ENCODE measurements at places on chromosomes 5 and 9.
A peak's percentile ranks its signal among the peaks of the same experiment; 100 is the strongest.

GRCh38 chr5:177973066-177973635 is 22.9 kb downstream of the PROP1 start:
- no peak for DNase-seq

DNA sequence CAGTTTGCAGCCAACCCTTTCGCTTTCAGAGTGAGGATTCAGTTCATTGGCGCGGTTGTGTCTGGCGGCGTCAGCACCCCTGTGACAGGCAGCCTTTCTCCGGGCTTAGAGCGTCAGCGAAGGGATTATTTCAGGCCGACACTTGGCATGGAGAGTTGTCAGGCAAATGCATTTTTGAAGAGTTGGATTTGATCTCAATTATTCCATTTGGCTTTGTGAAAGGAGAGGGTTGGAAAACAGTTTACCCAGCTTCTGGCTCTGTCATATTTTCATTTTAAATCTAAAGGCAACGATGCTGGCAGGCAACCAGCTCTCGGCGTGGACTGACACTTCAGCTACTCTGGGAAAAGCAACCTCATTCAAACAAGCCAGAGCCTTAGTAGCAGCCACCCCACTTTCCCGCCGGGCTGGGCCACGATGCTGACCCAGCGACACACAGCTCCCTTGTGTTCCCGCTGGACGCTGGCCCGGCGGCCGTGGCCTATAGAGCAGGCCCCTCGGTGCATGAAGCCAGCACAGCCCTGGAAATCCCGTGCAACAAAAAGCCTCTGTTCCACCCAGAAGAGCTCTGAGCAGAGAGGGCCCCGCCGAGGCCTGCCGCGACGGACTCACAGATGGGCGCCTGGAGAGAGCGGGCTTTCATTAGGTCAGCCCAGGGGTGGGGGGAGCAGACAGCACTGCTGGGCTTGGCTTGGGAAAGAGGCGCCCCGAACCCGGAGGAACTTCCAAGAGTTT is 28.9 kb upstream of the LPCAT1 start:
- no peak for DNase-seq

DNA sequence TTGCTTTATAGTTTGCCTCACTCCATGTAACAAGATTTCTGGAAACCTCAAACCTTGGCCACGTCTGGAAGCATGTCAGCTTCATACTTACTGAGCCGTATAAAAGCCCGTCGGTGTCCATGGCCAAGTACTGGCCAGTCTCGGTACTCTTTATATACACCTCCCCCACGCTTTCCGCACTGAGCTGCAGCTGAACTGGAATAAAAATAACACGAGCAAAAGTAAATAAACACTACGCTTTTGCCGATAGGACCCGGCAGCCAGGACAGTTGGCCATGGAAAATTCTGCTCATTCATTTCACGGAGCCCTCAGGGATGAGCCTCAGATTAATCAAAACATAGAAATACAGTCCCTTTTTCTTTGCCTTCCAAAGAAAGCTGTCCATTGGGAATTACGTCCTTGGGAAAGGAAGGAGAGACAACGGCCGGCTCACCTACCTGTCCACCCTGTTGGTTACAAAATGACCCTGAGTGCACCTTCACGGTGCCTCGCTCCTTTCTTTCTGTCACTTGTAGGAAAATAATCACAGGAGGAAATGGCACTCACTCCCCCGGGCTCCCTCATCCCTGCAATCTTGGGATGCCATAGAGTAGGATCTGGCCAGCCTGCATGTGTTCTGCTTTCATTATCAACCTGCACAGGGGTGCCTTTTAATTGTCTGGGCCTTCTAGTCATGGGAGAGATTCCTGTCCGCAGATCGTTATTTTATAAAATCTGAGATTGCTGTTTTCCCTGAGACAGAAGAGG is 85.1 kb downstream of the FGF1 start:
- DNase-seq = peak; percentile 36

DNA sequence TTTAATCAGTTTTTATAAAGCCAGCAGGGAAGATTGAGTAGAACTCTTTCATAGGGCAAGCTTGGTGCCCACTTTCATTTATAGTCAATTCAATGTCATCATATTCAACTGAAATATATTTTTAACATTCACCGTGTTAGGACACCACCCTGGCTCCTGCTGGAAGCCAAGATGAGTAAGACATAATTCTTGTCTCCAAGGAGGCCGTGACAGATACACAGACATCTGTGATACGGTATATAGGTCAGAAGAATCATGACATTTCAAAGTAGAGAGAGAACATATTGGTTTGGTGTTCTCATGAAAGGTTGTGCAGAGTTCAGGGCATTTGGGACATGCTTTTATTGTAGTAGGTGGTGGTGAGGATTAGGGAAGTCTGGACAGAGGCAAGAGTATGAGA is 120.1 kb downstream of the CMYA5 start:
- no peak for DNase-seq

DNA sequence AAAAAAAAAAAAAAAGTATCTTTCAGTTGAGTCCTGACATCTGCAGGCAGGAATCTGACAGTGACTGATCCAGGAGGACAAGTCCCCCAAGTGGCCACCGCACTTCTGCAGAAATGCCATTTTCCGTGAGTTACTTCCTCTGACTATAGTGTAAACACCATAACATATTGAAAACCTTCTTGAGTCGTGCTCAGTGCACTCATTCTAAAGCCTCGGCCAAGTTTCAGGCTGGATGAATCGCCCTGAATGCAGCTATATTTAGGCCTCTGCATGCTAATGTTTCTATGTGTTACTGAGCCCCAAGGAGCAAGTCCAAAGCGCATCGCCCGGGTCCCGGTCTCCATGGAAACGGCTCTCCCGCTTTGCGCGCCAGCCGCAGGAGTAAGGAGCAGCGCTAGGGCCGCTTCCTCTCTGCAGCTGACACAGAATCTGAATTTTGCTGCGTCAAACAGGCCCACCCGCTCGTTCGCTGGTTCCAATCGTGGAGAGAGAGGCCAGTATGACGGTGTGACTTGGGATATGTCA is 335.4 kb downstream of the MSX2 start:
- DNase-seq = peak; percentile 57

DNA sequence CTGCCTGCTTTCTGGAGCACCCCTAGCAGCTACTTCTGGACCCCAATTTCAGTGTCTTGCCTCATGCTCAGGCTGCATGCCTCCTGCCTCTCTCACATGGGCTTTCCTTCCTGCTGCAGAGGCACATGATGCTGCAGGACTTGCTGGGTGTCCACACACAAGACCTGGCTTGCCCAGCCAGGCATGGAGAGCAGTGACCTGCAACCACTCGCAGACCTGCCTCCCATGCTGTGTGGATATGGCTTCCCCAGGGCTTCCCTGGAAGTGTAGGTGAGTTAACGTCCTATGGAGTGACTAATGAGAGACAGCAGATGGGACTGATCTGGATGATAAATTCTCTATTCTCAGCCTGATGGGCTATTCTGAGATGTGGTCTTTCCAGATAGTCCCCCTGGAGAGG is 53.2 kb upstream of the SMIM32 start:
- no peak for DNase-seq

GRCh38 chr5:41112486-41113455 is 41.6 kb upstream of the MROH2B start:
- DNase-seq = no peak

- DNase-seq = no peak
These were observed 22.5 kb upstream of the GLIPR2 start for GRCh38 chr9:36113999-36114398.

GRCh38 chr9:3842839-3843238 is 317.0 kb upstream of the RFX3 start:
- no peak for DNase-seq

- peak; percentile 25 for DNase-seq
These were observed 40.9 kb upstream of the FABP6 start for GRCh38 chr5:160188141-160189015.

DNA sequence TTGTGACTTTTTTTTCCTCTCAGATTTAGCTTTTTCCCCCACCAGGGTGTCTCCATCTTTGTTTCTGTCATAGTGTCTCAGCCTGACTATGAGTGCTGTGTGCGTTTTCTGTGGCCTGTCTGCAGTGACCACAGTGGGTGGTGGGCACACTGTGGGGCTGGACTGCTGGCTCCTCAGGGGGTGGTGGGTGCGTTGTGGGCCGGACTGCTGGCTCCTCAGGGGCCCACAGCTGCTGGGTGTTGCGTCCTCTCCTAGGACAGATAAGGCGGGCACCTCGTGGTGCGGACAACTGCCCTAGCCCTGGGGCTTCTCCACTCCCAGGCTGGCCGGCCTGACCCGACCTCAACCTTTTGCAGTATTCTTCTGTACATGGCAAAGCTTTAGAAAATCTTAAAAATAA is 100.4 kb downstream of the EHMT1 start:
- no peak for DNase-seq

DNA sequence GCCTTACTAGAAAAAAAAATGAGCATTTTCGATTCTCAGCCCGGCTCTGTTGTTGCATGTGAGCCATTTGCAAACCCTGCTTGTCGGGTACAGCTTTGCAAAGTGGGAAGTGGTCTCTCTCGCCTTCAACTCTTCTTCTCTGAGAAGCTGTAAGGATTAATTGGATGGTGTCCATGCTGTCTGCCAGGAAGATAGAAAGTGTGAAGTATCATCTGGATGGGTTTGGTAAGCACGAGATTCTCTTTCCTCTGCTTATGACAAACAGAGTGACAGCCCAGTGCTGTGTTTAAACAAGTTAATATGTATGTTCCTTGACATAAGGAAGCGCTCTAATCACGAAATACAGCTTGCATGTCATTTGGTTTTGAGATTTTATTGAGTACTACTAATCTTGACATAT is 109.1 kb upstream of the SPATA31D4 start:
- no peak for DNase-seq

- DNase-seq = no peak
These were observed 21.6 kb downstream of the FBXW11 start for GRCh38 chr5:171984748-171985419.

- no peak for DNase-seq
These were observed 13.2 kb downstream of the SPINK1 start for GRCh38 chr5:147818290-147818689.

DNA sequence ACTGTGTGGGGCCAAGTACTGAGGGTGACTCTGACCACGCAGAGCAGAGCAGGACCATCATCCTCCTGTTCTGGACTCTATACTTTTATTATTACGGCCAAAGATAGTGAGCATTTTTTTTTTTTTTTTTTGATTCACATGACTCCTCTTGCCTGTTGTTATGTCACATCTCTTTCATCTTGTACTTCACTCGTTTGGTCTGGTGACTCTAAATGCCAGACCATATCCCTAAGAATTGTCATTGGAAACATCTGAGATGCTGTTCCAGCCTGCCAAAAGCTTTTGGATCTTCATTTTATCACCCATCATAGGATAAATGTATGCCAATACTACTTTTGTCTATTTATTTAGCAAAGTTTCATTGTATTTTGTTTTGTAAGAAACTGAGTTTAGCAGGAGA is 168.2 kb upstream of the RAI14 start:
- no peak for DNase-seq

DNA sequence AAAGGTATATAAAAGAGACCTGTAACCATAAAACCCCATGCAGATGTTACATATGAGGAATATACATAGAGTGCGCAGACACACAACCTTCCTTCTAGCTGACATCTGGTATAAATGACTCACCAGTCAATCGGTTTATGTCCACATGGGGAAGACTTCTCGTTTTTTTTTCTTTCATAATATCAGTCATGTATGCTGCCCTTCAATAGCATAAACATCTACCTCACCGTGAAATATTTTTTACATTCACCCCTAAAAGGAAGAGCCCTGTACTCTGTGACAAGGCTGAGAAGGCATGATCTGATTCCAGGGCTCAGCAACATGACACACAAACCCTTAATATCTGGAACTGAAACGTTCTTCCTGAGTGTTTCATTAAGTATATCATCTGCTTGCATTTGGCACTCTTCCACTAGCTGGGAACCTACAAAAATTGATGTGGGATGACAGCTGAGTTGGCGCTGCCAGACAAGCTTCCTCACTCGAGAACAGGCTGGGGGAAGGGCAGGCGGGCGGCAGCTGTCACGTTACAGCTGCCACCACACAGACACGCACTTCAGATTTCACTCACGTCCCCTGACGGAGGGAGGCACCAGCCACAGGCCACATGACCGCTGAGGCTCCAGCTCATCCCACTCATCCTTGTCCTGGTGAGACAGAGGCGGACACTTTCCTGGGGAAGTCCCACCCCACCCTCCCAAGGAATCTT is 74.2 kb downstream of the SHB start:
- peak; percentile 13 for DNase-seq

DNA sequence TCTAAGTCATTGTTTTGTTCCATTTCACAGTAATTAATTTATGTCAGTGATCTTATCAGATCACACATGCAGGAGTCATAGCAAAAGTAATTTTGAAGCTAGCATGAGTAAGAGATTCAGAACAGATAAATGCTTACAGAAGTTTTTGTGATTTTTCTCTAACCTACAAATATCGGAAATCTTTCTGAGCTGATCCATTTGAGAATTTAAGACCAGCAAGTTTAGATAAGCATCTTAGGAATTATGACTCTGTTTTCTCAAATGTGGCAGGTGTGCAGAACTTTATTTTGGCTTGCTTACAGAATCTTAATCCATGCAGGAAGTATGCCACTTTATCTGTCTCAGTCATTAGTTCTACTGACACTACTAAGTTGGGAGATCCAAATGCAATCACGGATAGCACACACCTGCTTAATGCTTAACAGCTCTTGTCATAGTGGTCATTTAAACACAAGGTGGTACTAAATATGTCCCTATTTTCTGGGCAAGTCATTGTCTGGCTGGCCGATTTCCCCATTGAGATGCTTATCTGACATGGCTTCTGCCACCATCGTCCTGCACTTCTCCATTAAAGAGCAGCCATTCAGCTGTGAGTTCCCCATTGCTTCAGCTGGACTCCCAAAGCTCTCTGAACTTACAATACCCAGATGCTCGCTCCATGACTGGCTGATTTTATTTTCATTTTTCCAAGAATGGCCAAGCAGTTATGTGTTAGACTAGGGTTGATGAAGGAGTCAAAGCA is 305.4 kb upstream of the NUDT12 start:
- DNase-seq = no peak

DNA sequence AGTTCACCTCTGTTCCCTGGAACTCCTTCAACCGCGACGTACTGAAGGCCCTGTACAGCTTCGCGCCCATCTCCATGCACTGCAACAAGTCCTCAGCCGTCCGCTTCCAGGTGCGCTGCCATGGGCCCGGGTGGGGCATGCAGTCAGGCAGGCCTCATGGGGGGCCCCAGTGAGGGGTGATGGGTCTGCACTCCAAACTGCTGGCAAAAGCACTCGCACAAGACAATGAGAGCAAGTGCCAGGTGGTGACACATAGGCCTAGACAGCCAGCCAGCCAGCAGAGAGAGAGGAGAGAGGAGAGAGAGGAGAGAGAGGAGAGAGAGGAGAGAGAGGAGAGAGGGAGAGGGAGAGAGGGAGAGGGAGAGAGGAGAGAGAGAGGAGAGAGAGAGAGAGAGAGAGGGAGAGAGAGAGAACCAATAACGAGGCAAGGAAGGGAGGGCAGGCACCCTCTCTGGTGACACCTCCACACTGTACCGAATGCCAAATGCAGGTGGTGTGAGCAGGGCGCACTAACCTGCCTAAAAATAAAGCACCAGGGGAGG is 21.0 kb downstream of the DBH start:
- DNase-seq = no peak

DNA sequence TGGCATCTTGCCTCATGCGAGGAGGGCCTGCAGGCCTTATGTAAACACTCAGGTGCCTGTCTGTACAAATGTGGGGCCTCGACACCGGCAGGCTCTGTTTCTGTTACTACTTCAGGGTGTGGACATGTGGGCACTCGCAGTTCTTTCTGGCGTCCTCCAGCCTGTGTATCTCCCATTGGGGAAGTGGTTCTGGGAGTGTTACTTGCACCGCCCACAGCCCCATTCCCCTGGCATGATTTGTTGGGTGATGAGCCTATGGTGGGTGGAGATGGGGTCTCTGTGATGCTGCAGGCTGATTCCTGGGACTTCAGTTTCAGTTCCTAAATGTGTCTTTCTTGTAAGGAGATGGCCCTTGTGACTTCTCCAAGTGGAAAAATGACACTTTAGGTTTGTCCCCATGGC is 82.1 kb upstream of the PITX1 start:
- no peak for DNase-seq

Data from NCI-H526 (cell line).